Activated CD4-positive, alpha-beta memory T cell treated with anti-CD3 and anti-CD28 coated beads for 36 hours (primary cell): ENCODE measurements at places on chromosomes 2 and 18.

DNA sequence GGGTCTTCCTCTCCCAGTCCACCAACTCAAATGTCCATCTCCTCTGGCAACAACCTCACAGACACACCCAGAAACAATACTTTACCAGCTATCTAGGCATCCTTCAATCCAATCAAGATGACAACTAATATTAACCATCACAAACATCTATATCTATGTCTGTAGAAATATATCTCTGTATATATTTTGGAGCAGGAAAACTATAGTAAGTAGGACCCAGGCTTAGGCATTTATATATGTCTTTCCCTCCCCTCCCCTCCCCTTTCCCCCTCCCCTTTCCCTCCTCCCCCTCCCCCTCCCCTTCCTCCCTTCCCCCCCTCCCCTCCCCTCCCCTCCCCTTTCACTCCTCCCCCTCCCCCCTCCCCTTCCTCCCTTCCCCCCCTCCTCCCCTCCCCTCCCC, 210.5 kb downstream of the RNF144A start:
- no peak for DNase-seq

- DNase-seq, result peak; percentile 83
Measured at GRCh38 chr2:43611987-43612894, 16.4 kb upstream of the THADA start.

- no peak for DNase-seq
Measured at GRCh38 chr18:9782073-9782857, 74.2 kb downstream of the RAB31 start.

GRCh38 chr2:207162316-207162715, 3.4 kb downstream of the KLF7 start:
- no peak for DNase-seq

GRCh38 chr2:218334531-218334930, 22.1 kb upstream of the CATIP start:
- no peak for DNase-seq

DNA sequence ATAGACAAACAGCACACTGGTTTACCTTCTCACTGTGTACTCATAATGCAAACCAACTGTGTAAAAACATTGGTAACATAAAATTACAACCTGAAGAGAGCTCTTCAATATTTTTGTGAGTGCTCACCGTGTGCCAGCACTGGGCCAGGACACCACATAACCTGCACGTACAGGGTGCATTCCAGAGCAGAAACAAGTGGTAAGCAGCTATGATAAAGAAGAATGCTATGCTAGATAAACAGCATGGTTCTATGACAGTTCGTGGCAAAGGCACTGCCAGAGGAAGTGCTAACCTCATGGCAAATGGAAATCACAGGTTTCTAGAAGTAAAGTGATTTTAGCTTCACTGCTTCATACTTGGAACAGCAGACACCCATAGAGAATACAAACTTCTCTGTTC, 343.5 kb downstream of the MTX2 start:
- DNase-seq, result no peak

DNA sequence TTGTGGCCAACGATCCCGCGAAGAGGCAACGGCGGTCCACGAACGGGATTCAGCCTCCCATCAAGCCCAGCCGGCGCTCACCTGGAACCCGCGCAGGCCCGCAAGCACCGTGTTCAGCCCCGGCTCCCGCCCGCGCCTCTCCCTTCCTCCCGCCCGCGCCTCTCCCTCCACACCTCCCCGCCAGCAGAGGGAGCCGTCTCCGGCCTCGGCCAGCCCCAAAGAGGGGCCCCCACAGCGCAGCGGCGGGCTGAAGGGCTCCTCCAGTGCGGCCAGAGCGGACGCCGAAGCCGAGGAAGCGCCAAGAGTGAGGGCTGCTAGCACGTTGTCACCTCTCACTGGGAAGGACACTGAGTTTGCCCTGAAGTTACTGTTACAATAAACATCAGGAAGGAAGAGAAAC, 55.3 kb upstream of the LAPTM4A start:
- DNase-seq, result peak; percentile 40

- no peak for DNase-seq
Measured at GRCh38 chr2:221142341-221142740, 429.8 kb downstream of the EPHA4 start.

- peak; percentile 25 for DNase-seq
Measured at GRCh38 chr18:77560341-77560992, 310.8 kb downstream of the GALR1 start.
